ENCODE measurements at places on chromosomes 5 and 9.

DNA sequence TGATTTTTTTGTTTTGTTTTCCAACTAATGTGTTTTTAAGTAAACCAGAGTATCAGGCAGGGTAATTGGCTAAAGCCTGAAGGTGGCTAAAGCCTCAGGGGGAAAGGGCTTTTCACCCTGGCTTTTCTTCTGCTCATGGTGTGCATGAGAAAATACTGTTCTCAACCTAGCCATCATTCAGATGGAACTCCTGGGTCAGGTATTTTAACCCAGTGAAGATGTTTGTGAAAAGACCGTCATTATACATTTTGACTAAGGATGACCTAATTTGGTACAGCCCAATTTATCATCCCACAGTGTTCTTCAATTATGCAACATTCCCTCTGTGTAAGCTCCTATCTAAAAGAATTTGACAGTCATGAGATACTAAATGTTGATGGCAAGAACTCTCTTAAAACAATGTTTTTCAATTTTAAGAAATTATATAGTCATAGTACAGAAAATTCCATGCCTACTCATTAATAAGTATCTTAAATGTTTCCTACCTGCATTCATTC is 209.5 kb upstream of the TARS1 start:
- no peak for DNase-seq

DNA sequence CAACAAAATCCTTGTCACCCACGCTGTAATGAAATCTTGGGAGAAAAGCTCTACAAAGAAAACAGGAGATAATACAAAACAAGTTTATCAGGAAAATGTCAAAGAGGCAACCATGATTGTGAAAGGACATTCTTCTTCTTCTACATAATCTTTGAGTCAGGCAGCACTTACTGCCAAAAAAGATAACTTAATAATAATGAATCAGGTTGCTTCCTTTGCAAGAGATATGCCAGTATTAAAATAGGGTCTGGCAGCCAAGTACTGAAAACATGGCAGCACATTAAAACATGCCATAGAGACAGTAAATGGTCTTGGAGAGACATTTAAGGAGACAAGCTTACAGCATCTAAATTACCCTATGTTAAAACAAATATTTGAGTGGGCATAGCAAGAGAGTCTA is 1573.4 kb downstream of the EFNA5 start:
- no peak for DNase-seq

- no peak for DNase-seq
These were observed 56.6 kb downstream of the WHRN start for GRCh38 chr9:114448706-114449105.

- DNase-seq: no peak
These were observed 101.2 kb upstream of the GDNF start for GRCh38 chr5:37940931-37941623.

DNA sequence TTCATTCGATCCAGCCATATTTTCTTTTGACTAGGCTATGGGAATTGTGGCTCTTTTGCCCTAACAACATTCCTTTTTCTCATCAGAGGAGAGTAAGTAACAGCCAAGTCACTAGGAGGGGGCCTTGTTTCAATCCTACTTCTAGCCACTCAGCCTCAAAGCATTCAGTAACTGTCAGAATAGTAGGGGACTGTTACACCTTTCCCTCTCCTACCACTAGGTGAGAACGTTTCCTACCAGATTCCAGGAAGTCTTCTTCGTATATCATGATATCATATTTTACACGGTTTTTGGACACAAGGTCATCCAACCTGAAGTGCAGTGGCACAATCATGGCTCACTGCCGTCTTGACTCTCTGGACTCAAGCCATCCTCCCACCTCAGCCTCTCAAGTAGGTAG is 171.3 kb upstream of the CDH12 start:
- DNase-seq: no peak

DNA sequence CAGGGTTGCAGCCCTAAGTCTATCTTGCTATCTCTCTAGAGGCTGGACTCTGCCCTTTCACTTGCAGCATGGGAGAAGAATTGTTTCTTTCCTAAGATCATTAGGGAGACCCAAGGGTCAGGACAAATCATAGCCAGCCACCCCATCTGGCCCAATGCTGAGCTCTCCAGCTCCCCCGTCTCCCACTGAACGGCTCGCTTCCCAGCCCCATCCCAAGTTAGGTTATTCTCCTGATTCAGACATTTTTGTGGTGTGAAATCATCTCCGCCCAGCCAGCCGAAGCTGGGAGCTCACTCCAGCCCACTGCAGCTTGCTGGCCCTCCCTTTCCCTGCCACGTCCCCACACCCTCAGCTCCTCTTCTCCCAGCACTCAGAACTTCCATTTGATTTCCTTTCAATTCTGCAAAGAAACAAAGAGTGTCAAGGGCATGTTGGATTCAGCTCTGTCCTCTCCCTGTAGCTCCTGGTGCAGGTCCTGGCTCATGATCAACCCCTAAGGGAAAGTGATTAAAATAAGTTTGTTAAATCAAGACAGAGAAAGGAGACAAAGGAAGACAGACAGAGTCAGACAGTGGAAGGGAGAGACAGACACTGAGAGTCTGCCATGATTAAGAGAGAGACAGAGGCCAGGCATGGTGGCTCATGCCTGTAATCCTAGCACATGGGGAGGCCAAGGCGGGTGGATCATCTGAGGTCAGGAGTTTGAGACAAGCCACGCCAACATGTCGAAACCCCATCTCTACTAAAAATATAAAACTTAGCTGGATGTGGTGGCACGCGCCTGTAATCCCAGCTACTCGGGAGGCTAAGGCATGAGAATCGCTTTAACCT is 12.6 kb upstream of the SPARC start:
- DNase-seq: no peak

- no peak for DNase-seq
These were observed 12.9 kb downstream of the ADRA1B start for GRCh38 chr5:159929176-159929575.

DNA sequence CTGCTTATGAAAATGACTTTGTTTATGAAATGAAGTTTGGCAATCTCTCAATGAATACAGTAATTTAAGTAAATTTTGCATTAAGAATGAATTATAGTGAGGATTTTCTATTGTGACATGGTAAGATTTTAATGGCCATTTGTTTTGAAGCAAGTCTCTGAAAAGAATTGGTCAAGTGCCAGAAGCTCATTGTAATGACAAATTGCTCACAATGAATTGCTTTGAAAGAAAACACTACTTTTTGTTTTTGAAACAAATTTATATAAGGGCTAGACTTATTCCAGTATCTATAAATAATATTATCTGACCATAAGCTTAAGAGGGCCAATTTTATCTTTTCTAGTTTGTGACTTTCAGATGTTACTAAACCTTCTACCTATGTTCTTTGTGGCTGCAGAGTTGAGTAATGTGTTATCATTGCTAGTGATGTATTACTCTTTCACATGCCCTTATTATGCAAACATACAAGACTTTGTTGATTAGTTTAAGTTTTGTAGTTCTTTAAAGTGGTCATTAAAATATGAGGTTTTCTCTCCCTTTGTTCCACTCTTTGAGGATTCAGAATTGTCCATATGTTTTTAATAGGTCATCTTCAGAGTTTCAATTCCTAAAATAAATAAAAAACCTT is 93.0 kb upstream of the ZNF608 start:
- no peak for DNase-seq

DNA sequence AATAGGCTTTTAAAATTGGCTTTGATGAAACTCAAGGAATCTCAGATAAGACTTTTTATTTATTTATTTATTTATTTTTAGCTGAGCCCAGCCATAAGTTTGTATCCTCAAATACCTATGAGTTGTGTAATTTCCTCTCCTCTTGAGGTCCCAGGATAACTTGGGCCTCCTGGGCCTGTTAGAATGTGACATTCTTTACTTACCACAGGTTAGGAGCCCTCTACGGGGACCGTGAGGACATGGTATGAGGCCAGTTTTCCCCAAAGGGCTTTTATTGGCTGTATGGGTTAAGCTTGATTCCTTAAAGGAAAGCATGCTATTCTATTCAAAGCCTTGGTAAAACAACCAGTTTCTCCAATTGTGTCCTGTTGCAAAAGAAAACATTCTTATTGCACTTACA is 16.9 kb downstream of the SHISAL2B start:
- no peak for DNase-seq

GRCh38 chr5:156020647-156021046 is 306.3 kb upstream of the SGCD start:
- DNase-seq: no peak

DNA sequence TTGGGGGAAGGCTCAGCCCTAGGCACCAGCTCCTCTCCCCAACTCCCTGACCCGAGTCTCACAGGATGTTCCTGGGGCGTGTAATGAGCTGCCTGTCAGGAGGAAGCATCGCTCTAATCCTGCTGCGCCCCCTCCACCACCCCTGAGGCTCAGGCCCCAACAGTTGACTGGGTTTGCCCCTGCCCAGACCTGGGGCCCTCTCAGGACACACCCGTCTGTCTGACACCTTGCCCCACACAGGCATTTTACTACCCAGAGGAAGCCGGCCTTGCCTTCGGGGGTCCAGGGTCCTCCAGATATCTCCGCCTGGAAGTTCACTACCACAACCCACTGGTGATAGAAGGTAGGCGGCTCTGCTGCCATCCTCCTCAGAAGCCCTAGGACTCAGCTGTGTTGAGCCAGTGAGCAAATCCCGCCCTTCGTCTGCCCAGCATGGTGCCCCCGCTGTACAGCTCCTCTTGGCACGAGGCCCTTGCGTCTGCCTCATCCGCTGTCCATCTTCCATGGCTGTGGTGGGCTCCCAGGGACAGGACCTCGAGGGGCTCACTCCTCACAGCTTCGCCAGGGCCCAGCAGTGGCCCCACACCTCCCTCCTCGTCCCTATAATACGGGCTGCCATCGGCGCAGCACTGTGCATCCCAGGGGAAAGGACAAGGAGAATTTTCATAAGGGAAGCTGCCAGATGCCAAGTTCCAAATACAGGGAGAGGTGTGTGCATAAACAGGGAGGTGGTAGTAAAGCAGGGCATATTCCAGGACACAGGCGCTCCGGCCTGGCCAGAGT is 8.0 kb downstream of the DBH start:
- DNase-seq: no peak

- no peak for DNase-seq
These were observed 1.1 kb upstream of the PITX1 start for GRCh38 chr5:135034963-135035677.

GRCh38 chr5:32264957-32265572 is 47.7 kb downstream of the MTMR12 start:
- no peak for DNase-seq

DNA sequence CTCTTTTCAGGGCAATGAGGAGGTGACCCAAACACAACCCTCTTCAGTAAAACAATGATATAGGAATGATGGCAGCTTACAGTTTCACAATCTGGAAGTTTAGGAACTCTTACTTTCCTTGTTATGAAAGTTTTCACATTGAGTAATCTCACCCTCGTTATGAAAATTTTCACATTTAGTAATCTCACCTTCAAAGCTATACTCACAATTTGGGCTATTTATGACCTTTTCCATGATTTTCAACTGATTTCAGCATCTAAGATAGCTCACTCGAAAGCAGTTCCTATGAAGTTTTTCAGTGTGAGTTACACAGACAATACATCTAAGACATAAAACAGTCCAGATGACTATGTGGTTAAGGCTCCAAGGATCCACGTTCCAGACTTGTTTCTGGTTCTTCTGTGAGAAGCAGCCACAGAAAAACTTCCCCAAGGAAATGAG is 57.1 kb downstream of the FOXD1 start:
- DNase-seq: no peak

GRCh38 chr9:120724757-120725400 is 10.6 kb upstream of the MEGF9 start:
- DNase-seq: no peak

DNA sequence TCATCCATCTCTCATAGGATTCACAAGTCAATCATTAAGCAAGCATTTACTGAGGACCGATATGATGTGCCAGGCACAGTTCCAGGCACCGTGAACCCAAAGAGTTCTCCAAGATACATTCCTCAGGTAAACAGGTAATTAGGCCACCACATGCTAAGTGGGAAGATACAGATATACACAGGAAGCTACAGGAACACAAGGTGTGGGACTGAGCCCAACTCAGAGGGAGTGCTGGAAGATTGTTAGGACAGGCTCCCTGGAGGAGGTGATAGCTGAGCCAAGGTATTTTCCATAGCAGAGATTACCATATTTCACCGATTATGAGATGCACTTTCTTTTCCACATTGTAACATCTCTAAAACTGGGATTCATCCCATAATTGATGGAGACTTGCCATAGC is 31.4 kb upstream of the RAI14 start:
- no peak for DNase-seq

GRCh38 chr9:91310037-91310436 is 51.7 kb downstream of the AUH start:
- DNase-seq: no peak

DNA sequence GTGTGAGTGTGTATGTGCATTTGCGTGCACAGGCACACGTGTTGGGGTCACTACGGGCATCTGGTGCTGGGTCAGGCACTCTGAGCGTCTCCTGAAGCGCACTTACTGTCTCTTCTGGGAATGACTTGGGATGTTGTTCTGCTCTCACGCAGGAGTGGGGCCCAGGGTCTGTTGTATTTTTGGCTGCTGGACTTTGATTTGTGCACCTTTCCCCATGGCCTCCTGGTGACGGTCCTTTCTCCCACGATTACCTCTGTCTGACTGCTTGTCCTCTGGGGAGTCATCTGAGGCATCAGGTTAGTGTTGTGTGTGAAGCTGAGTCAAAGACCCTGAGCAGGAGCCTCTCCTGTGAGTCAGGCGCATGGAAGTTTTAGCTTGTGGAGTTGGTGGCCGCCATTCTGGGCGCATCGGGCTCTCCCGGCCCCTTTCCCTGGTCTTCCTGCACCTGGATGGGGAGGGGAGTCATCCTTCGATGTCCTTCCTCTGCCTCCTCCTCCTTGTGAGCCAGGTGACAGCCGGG is 62.1 kb downstream of the RXRA start:
- DNase-seq: no peak

DNA sequence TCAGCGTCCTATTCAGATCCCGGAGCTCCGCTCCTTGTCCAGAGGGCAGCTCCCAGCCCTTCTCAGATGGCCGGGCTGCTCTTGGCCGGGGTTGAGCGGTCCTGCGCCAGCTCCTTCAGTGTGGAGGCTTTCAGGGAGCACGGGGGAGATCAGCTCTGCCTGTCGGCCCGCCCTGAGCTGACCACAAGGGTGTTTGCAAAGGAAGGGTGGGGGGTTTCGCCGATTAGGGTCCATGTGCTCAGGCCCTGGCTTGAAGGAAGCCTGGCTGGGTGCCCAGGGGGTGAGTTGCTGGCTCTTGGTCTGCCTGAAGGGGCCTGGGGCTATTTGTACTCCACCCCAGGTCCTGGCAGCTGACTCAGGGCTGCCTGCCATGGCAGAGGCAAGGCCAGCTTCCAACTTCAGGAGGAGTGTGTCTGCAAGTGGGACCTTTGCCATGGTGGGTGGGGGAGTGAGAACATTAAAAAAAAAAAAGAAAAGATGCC is 250.1 kb upstream of the KLF4 start:
- DNase-seq: no peak

GRCh38 chr9:34097865-34098264 is 28.6 kb downstream of the DCAF12 start:
- no peak for DNase-seq

- no peak for DNase-seq
These were observed 41.1 kb downstream of the LIX1 start for GRCh38 chr5:97101189-97101910.

DNA sequence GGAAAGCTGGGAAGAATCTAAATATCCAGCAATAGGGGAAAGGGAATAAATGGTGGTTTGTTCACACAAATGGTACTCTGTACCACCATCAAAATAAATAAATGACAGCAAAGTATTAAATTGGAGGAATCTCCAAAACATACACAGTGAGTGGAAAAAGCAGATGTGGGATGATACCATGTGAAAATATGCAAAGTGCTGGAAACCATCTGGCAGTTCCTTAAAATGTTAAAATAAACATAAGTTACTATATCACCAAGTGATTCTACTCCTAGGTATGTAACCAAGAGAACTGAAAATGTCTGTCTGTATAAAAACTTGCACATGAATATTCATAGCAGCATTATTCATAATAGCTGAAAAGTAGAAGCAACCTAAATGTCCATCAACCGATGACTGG is 41.9 kb upstream of the TEX48 start:
- no peak for DNase-seq

Measured in ecto neural progenitor cell (in vitro differentiated cells).